ENCODE measurements at places on chromosomes 7 and 10.

GRCh38 chr10:132684164-132684891 is 101.6 kb downstream of the NKX6-2 start:
- DNase-seq, result no peak

- DNase-seq, result no peak
Observed at GRCh38 chr10:132423966-132424861, 27.2 kb downstream of the PWWP2B start.

DNA sequence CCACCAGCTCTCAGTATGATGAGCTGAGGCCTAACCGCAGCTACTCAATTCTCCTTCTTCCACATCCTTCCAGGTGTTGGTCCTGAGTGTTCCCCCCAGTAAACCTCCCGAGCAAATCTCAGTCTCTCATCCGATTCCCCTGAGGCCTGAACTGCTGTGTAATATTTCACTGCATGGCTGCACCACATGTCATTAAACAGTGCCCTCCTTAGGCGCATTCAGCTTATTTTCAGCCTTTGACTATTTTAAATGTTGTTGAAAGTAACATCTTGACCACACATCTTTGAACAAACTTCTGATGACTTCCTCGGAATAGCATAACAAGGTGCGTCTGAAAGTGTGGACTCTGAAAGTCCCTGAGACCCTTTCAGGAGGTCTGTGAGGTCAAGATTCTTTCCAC is 62.8 kb upstream of the NPS start:
- DNase-seq, result no peak

GRCh38 chr10:101047268-101047667 is 14.5 kb upstream of the KAZALD1 start:
- DNase-seq, result no peak

DNA sequence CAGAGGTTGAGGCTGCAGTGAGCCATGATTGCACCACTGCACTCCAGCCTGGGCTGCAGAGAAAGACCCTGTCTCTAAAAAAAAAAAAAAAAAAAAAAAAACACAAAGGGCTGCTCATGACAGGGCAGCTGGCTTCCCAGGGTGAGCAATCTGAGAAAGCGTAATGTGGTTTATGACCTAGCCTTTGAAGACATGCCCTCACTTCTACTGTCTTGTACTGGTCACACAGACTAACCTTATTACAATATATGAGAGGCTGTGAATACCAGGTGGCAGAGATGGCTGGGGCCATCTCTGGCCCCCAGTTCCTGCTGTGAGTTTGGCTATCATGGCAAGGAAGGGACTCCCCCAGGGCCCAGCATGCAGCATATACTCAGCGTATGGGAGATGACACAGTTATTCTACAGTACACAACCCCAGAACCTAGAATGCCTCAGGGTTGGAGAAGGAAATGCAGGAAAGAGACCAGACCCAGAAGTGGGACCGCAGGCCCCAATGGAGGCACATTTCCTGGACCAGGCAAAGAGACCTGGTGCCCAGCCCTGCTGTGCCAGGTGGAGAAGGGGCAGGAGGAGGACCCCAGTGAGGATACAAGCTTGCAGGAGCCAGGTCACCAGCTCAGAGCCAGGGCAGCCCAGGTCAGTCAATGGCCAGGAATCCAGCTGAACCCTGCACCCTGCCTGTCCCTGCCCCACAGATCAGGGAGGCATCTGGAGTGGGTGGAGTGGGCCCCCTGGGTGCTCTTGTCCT is 26.3 kb downstream of the NPTX2 start:
- DNase-seq, result no peak

DNA sequence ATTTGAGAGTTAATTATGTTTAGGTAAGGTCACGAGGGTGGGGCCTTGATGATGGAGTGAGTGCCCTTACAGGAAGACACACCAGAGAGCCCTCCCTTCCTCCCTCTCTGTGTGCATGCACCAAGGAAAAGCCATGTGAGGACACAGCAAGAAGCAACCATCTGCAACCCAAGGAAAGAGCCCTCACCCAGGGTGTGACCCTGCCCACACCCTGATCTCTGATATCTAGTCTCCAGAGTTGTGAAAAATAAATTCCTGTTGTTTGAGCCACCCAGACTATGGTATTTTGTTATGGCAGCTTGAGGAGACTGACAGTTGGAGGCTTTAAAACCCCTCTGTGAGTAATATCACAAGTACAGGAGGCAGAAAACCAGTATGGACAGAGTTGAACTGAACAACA is 15.0 kb upstream of the MCM10 start:
- DNase-seq, result no peak

DNA sequence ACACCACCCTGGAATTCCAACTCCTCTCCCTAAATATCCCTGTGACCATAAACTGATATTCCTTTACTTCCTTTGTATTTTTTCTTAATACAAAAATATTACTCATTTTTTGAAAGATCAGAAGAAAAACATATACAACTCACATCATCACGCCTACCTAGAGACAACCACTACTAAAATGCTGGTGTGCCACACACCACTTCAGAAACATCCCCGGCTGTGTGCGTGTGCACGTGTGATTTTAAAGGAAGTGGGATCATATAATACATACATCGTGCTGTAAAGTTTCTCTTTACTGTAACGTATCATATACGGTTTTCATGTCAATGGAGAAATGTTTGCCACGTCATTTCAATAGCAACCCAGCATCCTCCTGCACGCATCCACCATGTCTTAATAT is 76.5 kb downstream of the ITIH5 start:
- DNase-seq, result no peak

DNA sequence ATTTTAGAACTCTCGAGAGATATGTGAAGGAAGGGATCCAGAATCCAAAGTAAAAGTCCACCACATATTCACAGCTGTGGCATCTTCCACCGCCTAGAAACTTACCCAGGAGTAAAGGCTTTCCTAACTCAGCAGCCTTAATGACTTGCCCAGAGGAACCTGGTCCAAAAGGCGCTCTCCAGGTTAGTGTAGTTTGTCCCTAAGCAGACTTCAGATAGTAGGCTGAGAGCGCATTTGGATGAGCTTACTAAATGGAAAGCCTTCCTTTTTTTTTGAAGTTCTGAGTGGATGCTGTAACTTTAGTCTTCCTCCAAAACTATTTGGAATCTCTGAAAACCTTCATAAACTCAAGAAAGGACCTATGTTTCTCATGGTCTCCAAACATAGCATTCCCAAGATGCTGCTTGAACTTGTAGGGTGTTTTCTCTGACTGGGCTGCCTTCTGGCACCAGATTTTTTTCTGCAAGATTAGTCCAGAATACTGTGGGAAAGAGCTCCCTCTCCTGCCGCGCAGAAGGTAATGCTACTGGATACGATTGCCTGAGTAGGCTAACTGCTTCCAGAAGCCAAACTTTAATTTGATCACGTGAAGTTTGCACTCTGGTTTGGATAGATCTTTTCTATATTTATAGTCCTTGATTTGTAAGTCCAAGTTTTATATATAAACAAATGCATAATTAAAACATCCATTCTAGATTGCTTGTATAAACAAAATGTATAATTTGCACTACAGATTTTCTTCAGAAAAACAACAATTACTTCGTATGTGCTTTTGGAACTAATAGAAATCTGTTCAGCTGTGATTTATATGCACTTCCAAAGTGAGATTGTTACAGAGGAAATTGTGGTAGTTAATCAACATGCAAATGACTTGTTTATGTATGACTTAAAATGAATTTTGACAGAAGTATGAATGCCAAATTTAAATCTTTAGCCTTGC is 19.6 kb upstream of the GPR37 start:
- peak; percentile 34 for DNase-seq

GRCh38 chr7:39033885-39034624 is 56.3 kb downstream of the POU6F2 start:
- DNase-seq, result no peak

DNA sequence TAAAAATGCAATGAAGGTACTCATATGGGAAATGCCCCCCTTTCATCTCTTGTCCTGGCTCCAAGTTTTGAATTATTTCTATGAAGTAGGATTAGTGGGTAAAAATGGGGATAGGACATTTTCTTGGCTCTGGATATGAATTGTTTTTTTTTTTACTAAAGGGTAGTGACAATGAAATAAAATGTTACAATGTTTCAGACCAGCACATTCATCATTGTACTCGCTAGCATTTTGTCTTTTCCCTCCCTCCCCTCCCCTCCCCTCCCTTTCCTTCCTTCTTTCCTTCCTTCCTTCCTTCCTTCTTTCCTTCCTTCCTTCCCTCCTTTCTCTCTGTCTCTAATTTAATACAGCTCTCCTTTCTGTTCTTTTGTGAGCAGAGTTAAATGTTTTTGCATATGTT is 64.4 kb downstream of the CDK1 start:
- no peak for DNase-seq

- no peak for DNase-seq
Observed at GRCh38 chr10:52100011-52100547, 214.0 kb upstream of the DKK1 start.

DNA sequence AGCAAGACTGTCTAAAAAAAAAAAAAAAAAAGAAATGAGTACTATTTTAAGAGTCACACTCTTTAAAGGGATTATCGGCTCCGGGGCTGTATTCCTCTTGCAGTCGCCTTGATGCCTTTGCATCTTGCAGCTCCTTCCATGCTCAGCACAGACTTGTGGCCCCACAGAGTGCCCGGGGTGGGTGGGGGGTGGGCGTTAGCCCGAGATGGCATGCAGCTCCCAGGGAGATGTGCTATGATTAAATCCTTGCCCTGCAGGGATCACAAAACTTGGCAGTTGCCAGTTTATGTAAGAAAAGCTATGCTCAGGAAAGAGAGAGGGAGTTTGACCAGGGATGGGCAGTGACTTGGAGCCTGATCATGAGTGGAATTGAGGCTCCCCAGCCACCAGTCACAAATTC is 81.9 kb downstream of the CCDC3 start:
- no peak for DNase-seq

GRCh38 chr10:79093658-79094411 is 25.1 kb downstream of the ZMIZ1 start:
- DNase-seq, result no peak

DNA sequence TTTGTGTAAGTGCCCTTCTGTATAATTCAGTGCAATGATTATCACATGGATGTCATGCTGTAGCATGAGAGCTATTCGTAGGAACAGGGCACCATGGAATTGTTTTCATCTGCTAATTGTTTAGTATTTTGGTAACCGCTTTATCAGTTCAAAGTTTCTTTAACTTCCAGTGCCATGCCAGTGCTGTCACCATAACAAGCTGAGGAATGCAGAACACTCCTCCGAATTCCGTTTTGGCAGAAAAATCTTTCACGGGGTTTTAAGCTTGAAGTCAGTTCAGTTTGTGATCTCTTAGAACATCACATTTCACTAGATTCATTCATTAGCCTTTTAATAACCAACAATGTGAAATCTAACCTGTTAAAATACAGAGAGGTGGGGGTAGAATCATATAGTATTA is 117.2 kb upstream of the SEMA3C start:
- no peak for DNase-seq

DNA sequence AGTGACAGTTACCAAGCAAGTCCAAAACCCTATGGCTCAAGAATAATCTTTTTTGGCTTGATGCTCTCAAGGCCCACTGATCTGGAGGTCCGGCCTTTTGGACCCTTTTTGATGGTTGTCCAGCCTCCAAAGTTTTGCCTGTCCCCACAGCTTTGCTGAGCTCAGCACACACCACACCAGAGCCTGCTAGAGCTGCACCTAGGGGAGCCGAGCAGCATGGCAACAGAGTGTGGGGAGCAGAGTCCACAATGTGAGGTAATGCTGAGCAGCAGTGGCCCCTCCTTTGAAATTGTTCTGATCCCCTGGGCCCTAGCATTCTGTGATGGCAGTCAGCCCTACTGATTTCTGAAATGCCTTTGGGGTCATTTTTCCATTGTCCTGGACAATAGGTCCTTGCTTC is 9.3 kb downstream of the GIMAP7 start:
- DNase-seq, result no peak

DNA sequence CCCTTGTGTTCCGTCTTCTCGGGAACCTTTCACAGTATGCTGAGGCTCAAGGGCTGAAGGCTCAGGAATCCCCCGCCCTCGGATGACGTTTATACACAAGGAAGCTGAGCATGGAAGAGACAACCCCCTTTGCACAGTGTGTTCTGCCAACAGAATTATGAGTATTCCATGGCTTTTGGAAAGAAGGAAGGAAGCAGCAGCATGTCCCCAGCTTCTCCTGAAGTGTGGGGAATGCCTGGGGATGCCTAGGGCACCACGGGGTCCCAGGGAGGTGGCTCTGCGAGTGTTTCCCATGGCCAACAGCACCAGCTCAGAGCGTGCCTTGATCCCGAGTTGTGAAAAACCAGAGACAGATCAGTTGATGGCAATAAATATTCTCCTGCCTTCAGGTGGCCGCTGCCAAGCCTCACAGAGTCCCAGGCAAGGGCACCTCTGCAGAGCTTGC is 88.8 kb upstream of the DDC start:
- no peak for DNase-seq

DNA sequence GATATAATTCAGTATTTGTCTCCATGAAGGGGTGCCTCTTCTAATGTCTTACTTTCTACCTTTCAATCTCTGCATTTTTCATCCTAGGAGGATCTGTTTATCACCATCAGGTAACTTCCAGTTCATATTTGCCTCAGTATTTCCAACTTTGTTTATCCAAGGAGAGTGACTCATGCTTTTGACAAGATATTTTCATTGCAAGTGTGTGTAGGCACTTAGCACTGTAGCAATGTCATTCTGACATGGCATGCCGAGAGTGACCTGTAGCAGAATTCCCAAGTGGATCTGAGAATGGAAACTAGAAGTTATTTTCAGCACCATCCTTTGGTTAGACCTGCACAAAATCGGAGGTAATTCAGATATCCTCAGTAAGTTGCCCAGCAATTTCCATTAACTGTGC is 129.9 kb downstream of the INHBA start:
- DNase-seq, result peak; percentile 16

DNA sequence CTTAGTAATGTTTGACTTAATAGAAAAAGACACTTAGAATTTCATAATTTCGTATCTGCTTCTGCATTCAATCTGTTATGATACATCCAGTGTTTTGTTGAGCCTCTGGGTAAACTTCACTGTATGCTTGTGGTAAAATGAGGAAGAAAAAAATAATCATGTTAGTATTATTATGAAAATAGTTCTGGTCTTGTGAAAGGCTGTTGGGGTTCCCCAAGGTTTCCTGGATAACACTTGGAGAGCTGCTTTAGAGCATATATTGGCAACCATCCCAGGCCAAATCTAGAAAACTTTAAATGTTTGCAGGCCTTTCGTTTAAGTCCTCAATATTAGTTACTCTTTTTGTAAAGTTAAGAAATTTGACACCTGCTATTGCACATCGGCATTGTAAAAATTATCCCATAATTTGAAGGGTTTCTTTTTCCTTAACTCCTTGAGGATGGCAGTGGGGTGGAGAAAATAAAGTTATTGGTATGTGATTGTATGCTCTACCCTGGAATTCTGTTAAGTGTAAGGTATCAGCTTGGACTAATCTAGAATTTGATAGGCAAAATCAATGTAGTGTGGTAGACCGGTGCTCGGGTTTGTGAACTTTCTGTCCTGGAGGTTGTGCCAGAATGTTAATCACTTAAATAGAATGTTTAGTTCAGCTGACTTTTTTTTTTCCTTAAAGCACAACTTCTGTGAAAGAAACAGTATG is 54.5 kb downstream of the WAC start:
- no peak for DNase-seq

- no peak for DNase-seq
Observed at GRCh38 chr7:16791071-16791470, 13.7 kb downstream of the AGR2 start.

- DNase-seq, result no peak
Observed at GRCh38 chr7:124751027-124751426, 14.6 kb downstream of the GPR37 start.
